ENCODE measurements at places on chromosomes 2 and 18.

DNA sequence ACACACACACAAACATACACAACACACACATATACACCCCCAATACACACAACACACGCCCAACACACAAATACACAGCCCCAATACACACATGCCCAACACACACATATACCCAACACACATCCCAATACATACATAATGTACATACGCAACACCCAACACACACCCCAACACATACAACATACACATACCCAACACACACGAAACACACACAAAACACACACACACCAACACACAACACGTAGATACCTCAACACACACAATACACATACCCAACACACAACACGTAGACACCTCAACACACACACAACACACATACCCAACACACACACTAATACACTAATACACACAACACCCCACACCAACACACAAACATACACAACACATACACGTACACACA, 8.9 kb upstream of the STK25 start:
- DNase-seq = no peak

GRCh38 chr18:35060122-35060815, 19.1 kb downstream of the MAPRE2 start:
- no peak for DNase-seq

- no peak for DNase-seq
These were observed 148.3 kb downstream of the GULP1 start for GRCh38 chr2:188439986-188440385.

GRCh38 chr2:47359375-47359868, 43.5 kb upstream of the MSH2 start:
- no peak for DNase-seq

DNA sequence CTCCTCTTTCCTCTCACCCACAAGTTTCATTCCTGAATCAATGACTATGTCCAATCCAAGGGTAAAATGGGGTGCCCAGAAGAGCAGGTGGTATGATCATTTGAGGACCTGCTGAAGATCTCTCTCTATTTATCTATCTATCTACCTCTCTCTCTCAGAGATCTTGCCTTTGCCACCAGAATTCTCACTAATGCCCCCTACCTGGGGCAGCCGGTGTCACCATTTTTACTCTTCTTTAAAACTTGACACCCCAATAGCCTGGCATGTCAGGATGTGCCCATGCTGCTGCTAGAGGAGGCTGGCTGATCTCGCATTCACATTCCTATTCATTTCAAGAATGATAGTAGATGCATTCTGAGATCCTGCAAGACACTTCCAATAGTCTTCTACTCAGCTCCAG, 24.3 kb upstream of the RPIA start:
- no peak for DNase-seq

- no peak for DNase-seq
These were observed 6.0 kb downstream of the TMEM214 start for GRCh38 chr2:27038631-27039339.

- no peak for DNase-seq
These were observed 695.3 kb downstream of the SATB2 start for GRCh38 chr2:198762441-198762840.

DNA sequence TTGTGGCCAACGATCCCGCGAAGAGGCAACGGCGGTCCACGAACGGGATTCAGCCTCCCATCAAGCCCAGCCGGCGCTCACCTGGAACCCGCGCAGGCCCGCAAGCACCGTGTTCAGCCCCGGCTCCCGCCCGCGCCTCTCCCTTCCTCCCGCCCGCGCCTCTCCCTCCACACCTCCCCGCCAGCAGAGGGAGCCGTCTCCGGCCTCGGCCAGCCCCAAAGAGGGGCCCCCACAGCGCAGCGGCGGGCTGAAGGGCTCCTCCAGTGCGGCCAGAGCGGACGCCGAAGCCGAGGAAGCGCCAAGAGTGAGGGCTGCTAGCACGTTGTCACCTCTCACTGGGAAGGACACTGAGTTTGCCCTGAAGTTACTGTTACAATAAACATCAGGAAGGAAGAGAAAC, 55.3 kb upstream of the LAPTM4A start:
- DNase-seq = peak; percentile 41

GRCh38 chr18:8627540-8627939, 18.3 kb downstream of the RAB12 start:
- DNase-seq = no peak

DNA sequence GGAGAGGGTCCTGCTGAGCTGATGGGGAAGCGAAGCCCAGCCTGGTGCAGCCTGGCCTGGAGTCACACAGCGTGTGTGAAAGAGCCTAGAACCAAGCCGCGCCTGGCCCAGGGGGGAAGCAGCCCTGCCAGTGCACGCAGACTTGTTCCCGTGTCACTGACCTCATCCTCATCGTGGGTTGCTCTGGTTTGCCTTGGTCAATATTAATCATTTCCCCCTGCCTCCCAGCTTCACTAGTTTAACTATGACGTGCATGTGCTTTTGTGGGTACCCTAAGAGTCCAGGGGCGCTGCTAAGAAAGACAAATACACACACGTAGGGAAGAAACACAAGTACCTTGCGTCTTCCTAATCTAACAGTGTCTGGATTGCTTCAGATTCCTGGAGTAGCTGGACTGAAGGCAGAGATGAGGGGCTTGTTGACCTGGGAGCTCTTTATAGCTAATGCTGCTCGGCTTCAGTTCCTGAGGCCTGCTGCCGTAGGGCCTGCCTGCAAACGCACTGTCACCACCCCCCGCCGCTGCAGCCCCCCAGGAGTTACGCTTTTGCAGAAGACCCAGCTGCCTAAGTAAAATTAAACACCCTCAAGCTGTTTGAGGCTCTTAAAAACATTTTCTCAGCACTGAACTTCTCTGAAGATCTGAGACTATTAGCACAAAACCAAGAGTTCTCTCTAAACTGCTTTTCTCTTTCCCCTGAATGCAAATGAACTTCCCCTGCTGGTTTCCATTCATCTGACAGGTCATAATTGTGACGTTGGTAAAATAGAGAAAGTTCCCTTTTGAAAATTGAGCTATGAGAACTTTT, 159.2 kb downstream of the FAM210A start:
- DNase-seq = peak; percentile 79

DNA sequence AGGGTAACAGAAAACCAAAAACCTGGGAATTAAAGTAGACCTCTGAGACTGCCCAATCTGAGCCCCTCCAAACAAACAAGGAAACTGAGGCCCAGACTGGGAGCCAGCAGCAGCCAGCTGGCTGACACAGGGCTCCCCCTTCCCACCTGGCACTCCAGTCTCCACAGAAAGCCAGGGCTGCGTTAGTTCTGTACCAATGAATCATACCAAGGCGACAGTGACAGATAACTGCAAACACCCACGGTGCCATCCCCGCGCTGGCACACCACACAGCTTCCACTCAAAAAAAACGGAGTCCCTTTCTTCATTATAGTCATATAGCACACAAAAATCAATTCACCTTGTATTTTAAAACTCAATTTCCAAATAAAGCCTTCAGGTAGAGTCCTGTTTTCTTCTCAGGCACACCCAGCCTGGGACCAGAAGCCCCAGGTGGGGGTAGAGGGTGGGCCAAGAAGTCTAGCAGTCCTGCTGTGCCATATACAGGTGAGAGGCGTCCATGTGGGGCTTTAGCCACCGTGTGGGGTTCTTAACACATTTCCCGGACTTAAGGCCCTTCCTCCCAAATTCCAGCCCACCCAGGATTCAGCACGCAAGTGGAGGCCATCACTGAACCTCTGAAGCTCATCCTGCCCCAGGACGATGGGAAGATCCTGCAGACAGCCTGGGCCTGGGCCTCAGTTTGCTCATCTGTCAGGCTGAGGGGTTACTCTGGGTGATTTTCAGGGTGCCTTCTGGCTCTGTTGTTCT, 1.2 kb downstream of the PER2 start:
- DNase-seq = no peak

DNA sequence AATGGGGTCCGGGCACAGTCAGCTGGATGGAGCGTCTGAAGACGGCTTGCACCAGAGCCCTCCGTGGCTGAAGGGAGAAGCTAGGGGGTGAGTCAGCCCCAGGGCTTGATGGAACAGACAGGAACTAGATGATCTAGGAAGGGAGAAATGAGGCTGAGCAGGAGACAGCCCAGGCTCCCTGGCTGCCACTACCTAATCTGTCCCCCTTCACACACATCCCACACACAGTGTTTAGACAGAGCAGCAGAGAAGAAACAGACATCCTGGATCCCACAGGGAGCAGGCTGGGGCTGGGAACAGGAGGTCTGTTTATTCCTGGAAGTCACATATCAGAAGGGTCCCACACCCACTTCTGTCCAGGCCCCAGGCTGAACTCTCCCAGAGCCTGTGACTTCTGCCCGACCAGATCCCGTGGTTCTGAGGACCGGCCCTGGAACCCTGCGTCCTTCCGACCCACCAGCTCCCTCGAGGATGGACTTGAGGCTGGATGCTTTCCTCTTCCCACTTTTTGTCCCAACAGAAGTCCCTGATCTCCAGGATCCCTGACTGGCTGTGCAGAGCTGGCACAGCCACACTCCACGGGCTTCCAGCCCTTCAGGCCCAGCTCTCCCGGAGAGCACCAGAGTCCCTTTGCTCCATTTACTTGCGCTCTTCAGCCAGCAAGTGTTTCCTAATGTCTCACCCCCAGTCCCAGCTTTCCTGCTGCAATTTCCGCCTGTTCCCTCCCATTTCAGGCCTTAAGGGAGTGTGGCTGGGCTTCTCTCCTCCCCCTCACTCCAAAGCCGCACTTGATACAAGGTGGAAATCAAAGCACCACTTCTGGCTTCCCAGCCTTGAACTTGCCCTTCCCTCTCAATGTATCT, 1.5 kb upstream of the GPBAR1 start:
- DNase-seq = no peak

- no peak for DNase-seq
These were observed 144.0 kb upstream of the GPC1 start for GRCh38 chr2:240291337-240292034.

DNA sequence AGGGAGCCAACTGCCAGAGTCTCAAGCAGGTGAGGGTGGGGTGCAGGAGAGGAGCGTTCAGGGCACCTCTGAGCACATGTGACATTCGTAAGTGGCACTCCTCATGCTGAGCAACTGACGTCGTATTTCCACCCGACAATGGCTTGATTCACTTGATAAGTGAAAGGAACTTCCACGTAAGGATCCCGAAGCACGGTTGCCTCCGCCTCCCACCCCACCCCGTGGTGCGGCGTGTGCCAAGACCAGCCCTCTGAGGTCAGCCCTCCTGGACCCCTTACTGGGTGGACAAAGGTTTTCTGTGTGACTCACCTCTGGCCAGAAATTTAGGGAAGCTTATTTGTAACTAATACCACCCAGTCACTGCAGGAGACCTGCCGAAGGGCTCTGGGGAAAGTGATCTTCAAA, 59.9 kb downstream of the AGAP1 start:
- DNase-seq = no peak

DNA sequence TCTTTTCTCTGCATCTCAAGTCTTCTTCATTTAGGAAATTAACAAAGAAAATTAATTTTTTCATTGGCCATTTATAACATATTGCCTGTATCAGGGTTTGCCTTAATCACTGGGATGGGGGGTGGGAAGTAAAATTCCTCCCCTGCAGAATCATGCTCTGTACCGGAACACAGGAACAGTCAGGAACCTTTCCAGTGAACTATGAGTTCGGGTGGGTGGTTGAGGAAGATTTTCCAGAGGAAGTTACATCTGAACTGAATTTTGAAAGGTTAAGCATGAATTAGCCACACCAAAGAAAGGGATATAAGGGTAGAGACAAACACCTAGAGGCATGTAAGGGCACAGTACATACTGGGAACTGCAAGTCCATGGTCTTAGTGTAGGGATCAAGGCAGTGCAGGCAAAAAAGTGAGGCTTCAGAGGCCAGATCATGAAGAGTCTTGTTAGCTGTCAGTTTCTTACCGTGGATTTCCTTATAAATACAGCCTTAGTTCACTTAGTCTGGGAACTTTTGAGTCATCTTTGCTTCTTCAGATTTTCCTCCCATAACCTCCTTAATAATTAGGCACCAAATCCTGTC, 55.6 kb downstream of the FAM117B start:
- DNase-seq = no peak

DNA sequence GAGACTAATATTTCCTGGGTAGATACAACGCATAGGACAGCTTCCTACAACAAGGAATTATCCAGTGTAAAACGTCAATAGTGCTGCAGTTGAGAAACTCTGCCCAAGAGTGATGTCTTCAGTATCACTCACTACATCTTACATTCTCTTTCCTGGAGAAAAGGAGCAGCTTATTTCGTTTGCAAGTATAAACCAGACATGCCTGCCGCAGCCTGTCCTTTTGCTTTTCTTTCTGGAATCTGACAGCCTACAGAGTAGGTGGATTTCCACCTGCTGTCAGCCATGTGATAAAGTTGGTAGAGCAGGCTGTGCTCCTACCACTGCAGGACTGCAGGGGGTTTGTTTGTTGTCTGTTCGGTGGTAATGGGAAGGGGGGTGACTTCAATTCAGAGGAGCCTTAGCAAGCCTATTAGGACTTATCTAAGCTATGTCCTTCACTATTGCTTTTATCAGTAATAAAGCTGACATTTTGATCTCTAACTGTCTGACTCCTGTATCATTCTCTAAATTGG, 439.1 kb downstream of the GRB14 start:
- DNase-seq = no peak

GRCh38 chr2:175244697-175245096, 63.2 kb upstream of the ATP5MC3 start:
- DNase-seq = no peak

GRCh38 chr18:35507623-35508022, 9.9 kb upstream of the INO80C start:
- DNase-seq = no peak

DNA sequence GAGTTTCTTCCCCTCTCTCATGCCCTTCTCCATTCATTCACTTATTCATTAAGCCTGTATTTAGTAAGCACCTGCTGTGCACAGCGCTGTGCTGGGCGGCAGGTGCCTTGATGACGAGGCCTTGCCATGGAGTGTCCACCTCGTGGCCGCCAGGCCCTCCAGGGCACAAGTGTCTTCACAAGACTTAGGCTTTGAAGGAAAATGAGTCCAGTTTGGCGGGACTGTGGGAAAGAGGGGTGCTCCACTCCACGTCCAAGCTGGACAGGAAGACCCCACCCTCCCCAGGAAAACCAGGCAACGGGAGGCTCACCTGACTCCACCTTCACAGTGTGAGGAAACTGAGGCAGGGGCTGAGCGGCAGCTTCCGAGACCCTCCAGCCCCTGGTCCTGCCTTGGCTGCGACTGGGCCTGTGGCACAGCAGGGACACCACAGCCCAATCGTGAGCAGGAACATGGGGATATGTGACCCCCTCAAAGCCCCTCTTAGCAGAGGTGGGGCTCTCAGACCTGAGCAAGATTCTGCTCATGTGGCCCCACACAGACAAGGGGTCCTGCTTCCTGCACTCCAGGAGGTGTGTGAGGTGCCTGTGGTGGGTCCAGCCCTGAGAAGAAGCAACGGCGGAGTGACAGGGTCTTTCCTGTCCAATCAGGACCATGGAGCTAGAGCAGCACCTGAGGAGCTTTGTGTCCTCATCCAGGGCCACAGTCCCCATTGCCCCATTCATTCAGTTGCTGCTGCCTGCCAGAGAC, 110.3 kb upstream of the ODC1 start:
- DNase-seq = no peak

Data from CD4-positive, alpha-beta T cell treated with Interferon alpha-2 for 1 hour (primary cell).